ENCODE measurements at places on chromosomes 1 and 21. TPM values are rescaled to one million over a fixed set of nuclear protein-coding genes. Genes with fewer than 3 reads are reported as not detected.

- H3K27me3 ChIP-seq: peaks cover 8% of the 10 kb centered on the region
- H3K4me3 ChIP-seq: no peak overlapping the region
- H3K4me1 ChIP-seq: peaks cover 45% of the 10 kb centered on the region
- no peaks in the 10 kb centered on the region for H3K36me3 ChIP-seq
- no peak for DNase-seq
- no peak overlapping the region for H3K27ac ChIP-seq
These were observed 89.3 kb downstream of the EDEM3 start for GRCh38 chr1:184665360-184665759.

- H3K4me3 ChIP-seq: no peak overlapping the region
- no peak for DNase-seq
- no peaks in the 10 kb centered on the region for H3K27me3 ChIP-seq
- no peak overlapping the region for H3K27ac ChIP-seq
These were observed 66.1 kb downstream of the GPATCH2 start for GRCh38 chr1:217564833-217565232.

DNA sequence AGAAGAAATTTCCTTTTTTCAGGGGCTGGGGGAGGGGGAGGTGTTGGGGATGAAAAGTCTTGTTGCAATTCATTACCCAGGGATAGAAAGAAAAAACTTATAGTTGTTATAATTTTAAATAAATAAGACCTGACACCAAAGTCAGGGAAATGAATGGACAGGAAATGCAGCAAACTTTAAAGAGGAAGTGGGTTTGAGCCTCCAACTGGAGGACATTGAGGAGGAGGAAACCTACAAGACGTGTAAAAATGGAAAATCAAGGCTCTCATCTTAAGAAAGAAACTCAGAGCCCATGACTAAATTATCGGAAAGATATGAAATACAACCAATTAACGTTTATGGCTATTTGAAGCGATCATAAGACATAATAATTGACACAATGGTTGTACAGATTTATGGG lies 54.4 kb downstream of the NIBAN1 start:
- H3K27ac ChIP-seq: no peak overlapping the region
- DNase-seq: no peak
- no peaks in the 10 kb centered on the region for H3K36me3 ChIP-seq
- no peaks in the 10 kb centered on the region for H3K27me3 ChIP-seq
- no peak overlapping the region for H3K4me3 ChIP-seq
- peaks cover 3% of the 10 kb centered on the region for H3K4me1 ChIP-seq

Gene GPA33
- total RNA-seq: 0.63 TPM

Gene ZNF687
- total RNA-seq: 56.8 TPM
